ENCODE measurements at places on chromosomes 16 and 17. TPM values are rescaled to one million over a fixed set of nuclear protein-coding genes. Genes with fewer than 3 reads are reported as not detected.

DNA sequence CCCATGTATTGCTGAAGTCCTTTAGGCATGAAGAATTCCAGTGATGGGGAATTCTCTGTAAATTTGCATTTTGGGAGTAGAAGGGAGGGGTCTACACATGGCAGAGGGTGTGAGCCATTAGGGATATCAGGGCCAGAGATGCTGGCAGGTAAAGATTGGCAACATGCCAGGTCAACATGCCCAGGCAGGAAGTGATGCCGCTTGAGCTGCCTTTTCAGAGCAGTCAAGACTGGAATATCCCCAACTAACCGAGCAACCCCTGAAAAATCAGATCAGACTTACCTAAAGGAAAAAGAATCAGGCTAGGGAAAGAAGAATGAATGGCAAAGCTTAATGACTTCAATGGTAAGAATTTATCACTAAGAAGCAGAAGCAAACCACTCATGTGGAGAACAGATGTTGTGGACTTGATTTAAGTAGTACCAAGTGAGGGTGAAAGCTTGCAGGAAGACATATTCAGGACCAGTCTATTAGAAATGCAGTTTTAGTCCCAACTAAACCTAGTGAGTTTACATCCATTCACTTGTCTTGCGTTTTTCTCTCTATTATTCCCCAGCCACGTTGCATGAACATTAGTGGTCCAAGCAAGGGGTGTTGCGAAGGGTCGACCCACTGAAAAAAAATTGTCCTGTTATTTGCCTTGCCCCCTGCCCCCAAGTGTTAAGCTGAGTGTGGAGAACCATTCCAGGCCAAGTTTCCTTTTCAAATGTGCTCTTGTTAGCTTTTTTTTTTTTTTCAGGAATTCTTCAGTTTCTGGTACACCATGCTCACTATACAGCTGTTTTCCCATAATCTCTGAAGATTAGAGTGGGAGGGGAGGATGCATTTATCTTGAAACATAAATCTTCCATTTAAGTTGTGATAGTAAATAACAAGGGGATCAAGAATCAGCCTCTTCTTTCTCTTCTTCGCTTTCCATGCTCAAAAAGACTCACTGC, 105.2 kb downstream of the ABCA8 start:
- no peaks in the 10 kb centered on the region for H3K36me3 ChIP-seq
- H3K4me1 ChIP-seq = peaks cover 31% of the 10 kb centered on the region
- H3K27ac ChIP-seq = peak overlapping the region; percentile 5
- no peak for DNase-seq
- H3K27me3 ChIP-seq = no peaks in the 10 kb centered on the region
- no peak overlapping the region for H3K4me3 ChIP-seq

- no peak for DNase-seq
- no peak overlapping the region for H3K4me3 ChIP-seq
- no peaks in the 10 kb centered on the region for H3K36me3 ChIP-seq
- H3K27ac ChIP-seq = peak overlapping the region; percentile 5
- H3K4me1 ChIP-seq = no peaks in the 10 kb centered on the region
Measured at GRCh38 chr17:248337-249235, 67.1 kb upstream of the DOC2B start.

- peaks cover 10% of the 10 kb centered on the region for H3K4me1 ChIP-seq
- no peaks in the 10 kb centered on the region for H3K27me3 ChIP-seq
- DNase-seq = no peak
Measured at GRCh38 chr17:64025732-64026294, 5.4 kb upstream of the ICAM2 start.

DNA sequence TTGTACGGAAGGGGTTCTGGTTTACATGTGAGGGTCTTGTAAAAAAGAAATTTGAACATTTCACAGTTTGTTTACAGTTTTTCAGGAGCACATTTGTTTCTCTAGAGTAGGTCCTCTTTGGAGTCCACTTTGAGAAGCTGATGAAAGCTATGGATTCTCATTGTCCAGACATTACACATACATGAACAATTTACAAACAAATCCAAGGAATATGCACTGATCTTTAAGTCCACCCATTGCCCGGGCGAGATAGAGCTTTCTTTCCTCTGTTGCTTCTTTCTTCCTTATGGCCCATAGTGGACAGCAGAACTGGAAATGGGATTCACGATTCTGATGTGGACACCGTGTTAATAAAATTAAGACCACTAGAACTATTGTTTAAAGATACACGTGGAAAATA, 1.9 kb downstream of the DCAF7 start:
- H3K27me3 ChIP-seq = no peaks in the 10 kb centered on the region
- peaks cover 63% of the 10 kb centered on the region for H3K4me1 ChIP-seq
- no peak overlapping the region for H3K27ac ChIP-seq
- no peaks in the 10 kb centered on the region for H3K36me3 ChIP-seq
- no peak overlapping the region for H3K4me3 ChIP-seq
- no peak for DNase-seq

The RUNDC1 gene
- total RNA-seq = 21.4 TPM

GRCh38 chr17:68424861-68425260, 32.4 kb downstream of the WIPI1 start:
- no peaks in the 10 kb centered on the region for H3K27me3 ChIP-seq
- peaks cover 75% of the 10 kb centered on the region for H3K36me3 ChIP-seq
- no peak overlapping the region for H3K4me3 ChIP-seq
- no peak overlapping the region for H3K27ac ChIP-seq
- DNase-seq = no peak

GRCh38 chr17:57502811-57503241, 242.3 kb downstream of the CCDC182 start:
- no peak overlapping the region for H3K4me3 ChIP-seq
- no peak for DNase-seq
- no peaks in the 10 kb centered on the region for H3K36me3 ChIP-seq
- no peak overlapping the region for H3K27ac ChIP-seq

DNA sequence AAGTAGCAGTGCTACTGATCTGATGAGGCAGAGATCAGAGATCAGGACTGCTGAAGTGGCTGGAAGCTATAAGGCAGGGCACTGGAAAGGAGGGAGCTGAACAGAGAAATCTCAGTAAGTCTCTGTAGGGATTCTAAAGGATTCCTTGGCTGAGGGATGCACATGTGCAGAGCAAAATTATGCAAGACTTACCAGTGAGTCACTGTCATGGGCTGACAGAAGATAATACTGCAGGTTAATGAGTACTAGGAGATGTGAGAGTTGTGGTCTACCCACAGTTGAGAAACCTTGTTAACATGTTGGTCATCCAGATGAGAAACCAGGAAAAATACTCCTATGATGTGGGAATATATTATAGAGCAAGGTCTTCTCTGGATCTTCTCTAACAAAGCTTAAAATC, 378.1 kb downstream of the HAPSTR1 start:
- no peaks in the 10 kb centered on the region for H3K27me3 ChIP-seq
- H3K36me3 ChIP-seq = no peaks in the 10 kb centered on the region

DNA sequence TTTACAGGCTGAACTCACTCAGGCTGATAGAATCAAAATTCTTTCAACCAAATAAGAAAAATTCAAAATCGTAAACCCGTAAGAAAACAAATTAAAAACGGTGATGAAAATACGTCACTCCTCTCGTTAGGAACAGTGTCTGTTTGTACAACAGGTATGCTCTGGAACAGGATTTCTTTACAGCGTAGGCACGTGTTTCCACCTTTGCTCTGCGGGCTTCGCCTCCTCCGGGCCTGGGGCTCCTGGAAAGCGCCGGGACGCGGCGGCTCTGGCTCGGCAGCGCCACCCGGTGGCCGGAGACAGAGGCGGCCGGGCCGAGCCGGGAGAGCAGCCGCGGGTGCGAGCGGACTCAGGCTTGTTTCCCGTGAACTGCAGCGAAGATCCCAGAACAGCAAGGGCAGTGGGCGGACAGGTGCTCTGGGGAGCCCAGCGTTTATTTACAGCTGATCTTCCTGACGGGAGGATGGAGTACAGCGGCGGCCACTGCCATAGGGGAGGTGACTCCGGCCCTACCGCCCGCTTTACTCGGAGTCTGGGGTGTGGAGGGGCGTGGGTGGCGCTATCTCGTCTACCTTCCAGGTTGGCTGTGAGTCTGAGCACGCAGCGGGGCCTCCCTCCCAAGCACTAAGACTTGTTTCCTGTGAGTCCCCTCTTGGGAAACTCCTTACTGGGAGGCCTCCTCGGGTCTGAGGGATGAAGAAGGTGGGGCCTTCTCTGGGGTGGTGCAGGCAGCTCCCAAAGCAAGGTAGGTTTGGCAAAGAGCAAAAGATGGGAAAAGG, 40.5 kb upstream of the ATP2A3 start:
- H3K4me1 ChIP-seq = peaks cover 14% of the 10 kb centered on the region
- no peak overlapping the region for H3K27ac ChIP-seq
- DNase-seq = no peak
- peaks cover 35% of the 10 kb centered on the region for H3K36me3 ChIP-seq
- H3K4me3 ChIP-seq = no peak overlapping the region

The KRTAP4-6 gene
- not detected for total RNA-seq

DNA sequence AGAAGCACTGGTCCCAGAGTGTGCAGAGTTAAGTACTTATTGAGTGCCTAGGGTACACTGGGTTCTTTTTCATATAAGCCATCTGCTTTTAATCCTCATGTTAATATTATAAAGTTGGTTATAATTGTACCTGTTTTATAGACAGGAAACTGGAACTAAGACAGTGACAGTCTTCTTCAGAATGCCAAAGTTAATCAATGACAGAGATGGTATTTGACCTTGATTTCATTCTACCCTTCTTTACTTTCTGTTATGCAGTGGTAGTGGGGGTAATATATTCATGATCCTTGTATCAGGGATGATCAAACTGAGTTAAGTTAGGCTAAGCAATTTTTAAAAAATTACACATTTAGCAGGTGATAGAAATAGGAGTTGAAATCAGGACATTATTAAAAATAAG, 108.6 kb upstream of the GOT2 start:
- no peaks in the 10 kb centered on the region for H3K27me3 ChIP-seq
- H3K4me1 ChIP-seq = no peaks in the 10 kb centered on the region
- no peaks in the 10 kb centered on the region for H3K36me3 ChIP-seq
- H3K4me3 ChIP-seq = no peak overlapping the region
- H3K27ac ChIP-seq = no peak overlapping the region

GRCh38 chr17:82216301-82217119, 3.9 kb upstream of the CCDC57 start:
- H3K27ac ChIP-seq = peak overlapping the region; percentile 33
- H3K4me3 ChIP-seq = no peak overlapping the region
- peaks cover 44% of the 10 kb centered on the region for H3K4me1 ChIP-seq

DNA sequence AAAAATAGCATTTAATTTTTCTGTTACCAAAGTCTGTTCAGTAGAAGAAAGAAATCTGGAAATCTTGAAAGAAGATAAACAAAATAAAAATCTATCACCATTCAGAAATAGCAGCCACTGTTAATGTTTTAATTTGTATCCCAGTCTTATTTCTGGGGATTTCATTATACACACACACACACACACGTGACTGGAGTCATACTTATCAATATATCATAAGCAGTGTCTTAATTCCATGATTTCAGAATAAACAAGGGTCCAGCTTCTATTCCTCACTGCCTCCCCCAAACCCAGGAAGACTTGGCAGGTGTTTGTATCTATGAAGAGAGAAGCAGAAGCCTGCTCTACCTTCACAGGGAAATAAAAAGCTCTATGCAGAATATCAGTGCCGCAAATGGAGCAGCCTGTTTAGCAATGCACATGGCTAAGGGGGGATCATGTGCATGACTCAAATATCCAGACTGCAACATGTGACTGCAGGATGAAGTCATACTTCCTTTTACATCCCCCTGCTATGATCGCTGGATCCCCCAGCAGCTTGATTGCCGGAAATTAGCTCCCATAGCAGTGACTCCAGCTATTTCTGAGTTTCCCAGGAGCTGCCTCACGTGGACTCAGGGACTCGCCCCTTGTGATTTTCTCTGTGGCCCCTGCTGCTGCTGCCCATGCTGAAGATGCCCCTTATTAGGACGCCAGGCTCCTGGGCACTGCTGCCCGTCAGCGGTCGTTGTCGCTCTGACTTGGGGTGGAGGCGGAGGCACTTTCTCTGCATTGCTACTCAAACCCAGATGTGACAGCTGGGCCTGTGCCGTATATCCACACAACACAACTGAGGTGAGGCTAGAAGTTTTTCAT, 341.0 kb downstream of the CPPED1 start:
- no peak overlapping the region for H3K27ac ChIP-seq
- H3K4me3 ChIP-seq = no peak overlapping the region
- no peaks in the 10 kb centered on the region for H3K36me3 ChIP-seq
- no peaks in the 10 kb centered on the region for H3K27me3 ChIP-seq
- DNase-seq = no peak

DNA sequence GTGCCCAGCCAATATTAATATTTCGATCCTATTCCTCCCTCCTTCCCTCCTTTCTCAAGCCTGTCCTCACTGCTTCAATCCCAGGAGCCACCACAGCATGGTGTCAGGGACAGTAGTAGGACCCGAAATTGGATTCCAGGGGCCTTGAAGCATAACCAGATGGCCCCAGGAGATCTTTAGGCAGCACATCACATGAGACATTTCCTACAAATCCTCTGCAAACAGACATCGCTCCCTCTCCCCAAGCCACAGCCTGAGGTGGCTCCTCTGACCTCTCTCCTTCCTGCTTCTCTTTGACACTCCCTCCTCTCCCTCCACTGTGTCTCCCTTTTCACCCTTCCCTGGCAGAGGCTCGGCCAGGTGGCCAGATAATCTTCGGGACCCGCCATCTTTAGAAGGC, 76.6 kb downstream of the BMERB1 start:
- H3K4me3 ChIP-seq = no peak overlapping the region
- peaks cover 16% of the 10 kb centered on the region for H3K4me1 ChIP-seq
- no peak for DNase-seq
- no peaks in the 10 kb centered on the region for H3K36me3 ChIP-seq
- no peaks in the 10 kb centered on the region for H3K27me3 ChIP-seq
- H3K27ac ChIP-seq = no peak overlapping the region

DNA sequence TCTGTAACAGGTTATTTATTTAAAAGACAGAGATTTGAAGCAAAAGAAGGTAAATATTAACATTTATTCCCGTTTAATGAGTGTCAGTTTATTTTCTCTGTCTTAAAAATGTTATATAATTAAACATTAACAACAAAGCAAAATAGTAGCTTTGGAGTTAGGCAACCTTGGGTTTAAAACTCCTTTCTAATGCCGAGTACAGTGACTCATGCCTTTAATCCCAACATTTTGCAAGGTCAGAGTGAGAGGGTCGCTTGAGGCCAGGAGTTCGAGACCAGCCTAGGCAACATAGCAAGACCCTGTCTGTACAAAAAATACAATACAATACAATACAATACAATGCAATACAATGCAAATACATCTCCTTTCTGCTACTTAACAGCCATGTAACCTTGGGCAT, 128.7 kb downstream of the CHD9 start:
- H3K4me1 ChIP-seq = no peaks in the 10 kb centered on the region
- peaks cover 10% of the 10 kb centered on the region for H3K36me3 ChIP-seq
- no peaks in the 10 kb centered on the region for H3K27me3 ChIP-seq
- H3K4me3 ChIP-seq = no peak overlapping the region
- DNase-seq = no peak

DNA sequence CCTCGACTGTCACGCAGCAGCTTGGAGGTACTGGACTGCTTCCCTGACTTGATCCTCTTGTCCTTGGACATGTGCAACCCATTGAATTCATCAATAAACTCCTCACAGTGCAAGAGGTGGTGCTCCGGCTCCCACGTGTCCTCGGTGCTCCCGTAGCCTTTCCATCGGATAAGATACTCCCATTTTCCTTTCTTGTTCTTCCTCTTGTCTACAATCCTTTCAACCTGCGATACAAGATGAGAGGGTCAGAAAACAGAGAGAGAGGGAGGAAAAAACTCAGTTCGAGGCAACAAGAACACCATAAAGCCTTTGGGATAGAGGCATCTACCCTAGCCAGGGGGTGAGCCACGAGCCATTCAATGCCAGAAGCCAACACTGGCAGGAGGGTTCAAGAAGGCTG, 119.5 kb downstream of the CDYL2 start:
- H3K4me3 ChIP-seq = no peak overlapping the region
- DNase-seq = peak; percentile 70
- H3K27me3 ChIP-seq = no peaks in the 10 kb centered on the region
- peaks cover 10% of the 10 kb centered on the region for H3K36me3 ChIP-seq

- no peaks in the 10 kb centered on the region for H3K27me3 ChIP-seq
- H3K4me1 ChIP-seq = peaks cover 56% of the 10 kb centered on the region
- H3K4me3 ChIP-seq = no peak overlapping the region
- DNase-seq = no peak
Measured at GRCh38 chr17:1029196-1029921, 32.4 kb downstream of the TIMM22 start.

The GRAPL gene
- not detected for total RNA-seq
